ENCODE measurements at places on chromosomes 13 and 19.
A peak's percentile ranks its signal among the peaks of the same experiment; 100 is the strongest.

- DNase-seq, result no peak
These were observed 96.8 kb downstream of the RAB20 start for GRCh38 chr13:110464556-110465333.

- DNase-seq, result no peak
These were observed 1046.9 kb downstream of the UQCRFS1 start for GRCh38 chr19:28166025-28166424.

DNA sequence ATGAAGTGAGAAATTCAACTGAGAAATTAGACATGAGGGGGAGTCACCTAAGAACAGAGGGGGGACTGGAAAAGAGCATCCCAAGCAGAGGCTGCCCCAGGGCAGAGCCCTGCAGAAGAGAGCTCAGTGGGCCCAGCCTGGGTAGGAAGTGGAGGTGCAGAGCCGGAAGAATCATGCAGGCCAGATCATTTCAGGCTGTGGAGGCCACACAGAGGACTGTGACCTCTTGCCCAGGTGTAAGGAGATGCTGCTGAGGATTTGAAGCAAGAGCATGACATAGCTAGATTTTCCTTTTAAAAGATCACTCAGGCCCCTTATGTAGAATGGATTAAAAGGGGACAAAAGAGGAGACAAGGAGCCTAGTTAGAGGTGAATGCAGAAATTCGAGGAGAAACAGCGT lies 63.9 kb upstream of the SPATA13 start:
- no peak for DNase-seq

DNA sequence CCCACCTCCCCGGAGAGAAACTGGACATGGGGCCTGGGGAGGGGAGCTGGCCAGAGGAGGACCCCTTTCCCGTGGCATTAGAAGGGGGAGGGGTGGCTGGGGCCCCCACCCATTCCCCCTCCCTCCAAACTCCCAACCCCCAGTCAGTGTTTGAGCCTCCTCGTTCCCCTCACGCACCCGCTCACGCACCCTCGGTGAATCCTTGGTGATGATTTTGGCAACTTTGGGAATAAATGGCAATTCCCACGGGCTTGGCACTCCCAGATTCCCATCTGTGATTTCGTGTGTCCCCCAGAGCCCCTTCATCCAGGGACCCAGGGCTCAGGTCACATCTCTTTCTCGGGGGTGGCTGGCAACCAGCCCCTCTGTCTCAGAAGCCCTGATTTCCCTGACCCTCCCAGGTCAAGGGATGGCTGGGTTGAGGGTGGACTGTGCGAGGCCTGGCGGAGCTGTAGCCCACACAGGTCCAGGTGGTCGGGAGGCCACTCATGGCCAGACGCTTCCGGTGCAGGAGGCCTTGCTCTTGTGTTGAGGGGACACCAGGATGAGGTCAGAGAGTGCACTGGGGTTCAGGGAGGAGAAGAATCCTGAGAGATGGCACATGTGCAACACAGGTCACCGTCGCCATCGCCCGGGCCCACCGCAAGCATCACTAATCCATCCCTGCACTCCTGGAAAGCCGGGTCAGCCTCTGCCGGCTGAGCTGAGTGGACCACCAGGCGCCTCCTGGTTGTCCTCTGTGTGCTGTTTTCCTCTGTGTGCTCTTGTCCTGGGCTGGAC lies 20.7 kb downstream of the EPN1 start:
- no peak for DNase-seq

DNA sequence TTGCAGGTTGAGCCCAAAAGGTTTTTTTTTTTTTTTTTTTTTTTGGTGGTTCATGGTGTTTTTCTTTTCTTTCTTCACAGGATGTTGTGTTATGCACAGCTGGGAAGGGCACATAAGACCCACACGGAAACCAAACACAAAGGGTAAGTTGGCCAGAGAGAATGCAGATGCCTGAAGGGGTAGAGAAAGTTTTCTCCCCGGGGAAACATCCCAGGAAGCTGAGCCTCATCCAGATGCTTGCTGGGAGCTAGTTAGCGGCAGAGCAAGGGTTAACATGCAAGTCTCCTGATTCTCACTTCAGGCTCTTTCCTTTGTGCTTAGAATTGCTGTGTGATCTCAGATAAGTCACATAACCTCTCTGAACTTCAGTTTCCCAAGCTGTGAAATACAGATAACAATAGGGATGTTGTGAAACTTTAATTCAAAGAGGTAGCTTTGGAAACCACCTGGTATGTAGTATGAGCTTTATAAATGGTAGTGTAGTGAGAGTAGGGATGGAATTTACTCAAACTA lies 3.1 kb downstream of the ADGRE1 start:
- DNase-seq, result no peak

- peak; percentile 93 for DNase-seq
These were observed 49.1 kb downstream of the LMO7 start for GRCh38 chr13:75685239-75685697.

DNA sequence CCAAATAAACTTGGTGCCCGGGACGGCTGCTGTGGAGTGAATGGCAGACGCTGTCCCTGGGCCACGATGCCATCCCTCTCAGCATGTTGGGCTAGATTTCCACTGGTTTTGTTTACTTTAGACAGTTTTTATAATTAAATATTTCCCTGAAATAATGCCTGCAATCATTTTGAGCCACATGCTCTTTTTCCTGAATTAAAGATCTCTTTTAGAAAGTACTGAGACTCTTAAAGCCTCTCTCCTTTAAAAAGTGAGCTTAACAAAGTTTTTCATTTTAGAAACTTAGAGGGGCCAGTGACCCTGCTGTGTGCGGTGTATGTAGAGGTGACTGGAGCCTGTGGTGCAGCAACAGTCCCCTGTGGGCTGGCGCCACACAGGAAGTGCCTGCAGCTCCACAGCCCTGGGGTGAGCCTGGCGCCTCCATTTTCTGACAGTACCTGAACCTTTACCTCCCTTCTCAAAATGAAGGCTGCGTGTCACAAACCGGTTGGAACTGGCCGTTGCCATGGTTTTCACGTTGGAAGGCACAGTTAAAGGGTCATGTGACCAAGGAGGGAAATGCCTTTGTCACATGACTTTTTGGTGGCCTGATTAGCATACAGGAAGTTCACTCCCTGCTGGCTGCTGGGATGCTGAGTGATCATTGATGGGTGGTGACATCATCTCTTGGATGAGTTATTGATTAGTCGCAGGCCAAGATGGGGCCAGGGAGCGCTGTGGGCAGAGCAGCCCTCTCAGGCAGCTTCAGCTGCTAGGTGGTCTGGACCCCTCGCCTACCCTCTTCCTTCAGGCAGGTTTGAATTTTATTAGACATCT lies 26.3 kb downstream of the TSSK6 start:
- DNase-seq, result peak; percentile 86

- DNase-seq, result peak; percentile 12
These were observed 197.5 kb downstream of the NBEA start for GRCh38 chr13:35139591-35139990.

GRCh38 chr19:58311345-58311865 lies 6.2 kb downstream of the ERVK3-1 start:
- no peak for DNase-seq

DNA sequence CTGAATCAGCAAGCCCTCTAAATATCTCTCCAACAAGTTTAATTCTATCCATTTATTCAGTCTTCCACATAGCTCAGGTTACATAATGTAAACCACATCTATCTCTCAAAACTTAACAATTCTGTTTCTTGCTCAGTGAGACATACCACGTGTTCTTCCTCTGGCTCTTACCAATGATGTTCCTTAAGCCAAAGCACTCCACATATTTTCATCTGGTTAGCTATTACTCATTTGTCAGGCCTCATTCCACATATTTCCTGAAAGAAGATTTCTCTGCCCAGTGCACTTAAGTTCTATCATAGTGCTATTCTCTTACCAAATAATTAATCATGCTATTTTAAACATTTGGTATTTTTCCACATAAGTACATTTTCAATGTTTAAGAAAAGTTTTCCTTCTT lies 403.3 kb upstream of the ATXN8OS start:
- peak; percentile 1 for DNase-seq
